ENCODE measurements at places on chromosomes 7 and 10.

DNA sequence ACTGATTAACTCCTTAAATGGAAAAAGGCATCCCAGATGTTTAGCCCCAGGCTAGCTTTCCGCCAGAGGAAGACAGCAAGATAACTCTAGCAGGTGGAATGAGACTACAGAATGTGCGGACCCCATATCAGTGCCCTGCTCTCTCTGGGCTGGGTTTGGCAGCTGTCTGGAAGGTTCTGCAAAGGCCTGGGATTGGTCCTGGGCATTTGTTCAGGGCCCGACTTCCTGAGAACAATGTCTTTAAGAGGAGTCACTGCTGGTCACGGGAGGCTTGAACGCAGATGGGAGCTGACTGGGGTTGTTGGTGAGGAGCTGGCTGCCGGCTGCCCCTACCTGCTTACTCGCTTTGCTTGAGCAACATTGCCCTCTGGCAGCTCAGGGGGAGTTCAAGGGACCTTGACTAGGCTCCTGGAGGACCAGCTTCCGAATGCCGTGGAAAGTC is 130.6 kb upstream of the BTBD16 start:
- no peak for DNase-seq

DNA sequence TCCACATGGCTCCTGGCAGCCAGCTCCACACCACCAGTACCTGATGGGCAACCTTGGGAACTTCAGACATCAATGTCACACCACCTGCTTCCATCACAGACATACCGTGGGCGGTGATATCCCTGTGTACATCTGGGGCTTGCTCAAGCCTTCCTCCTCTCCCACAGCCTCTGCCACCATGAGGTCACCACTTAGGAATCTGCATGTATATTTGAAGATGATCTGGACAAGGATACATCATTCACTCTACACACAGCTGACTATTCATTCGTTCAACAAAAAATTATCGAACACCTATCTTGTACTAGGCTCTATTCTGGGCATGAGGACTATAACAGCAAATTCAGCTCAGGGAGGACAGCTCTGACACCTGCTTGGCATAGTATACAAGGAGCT is 6.8 kb downstream of the DLG5 start:
- DNase-seq: no peak

DNA sequence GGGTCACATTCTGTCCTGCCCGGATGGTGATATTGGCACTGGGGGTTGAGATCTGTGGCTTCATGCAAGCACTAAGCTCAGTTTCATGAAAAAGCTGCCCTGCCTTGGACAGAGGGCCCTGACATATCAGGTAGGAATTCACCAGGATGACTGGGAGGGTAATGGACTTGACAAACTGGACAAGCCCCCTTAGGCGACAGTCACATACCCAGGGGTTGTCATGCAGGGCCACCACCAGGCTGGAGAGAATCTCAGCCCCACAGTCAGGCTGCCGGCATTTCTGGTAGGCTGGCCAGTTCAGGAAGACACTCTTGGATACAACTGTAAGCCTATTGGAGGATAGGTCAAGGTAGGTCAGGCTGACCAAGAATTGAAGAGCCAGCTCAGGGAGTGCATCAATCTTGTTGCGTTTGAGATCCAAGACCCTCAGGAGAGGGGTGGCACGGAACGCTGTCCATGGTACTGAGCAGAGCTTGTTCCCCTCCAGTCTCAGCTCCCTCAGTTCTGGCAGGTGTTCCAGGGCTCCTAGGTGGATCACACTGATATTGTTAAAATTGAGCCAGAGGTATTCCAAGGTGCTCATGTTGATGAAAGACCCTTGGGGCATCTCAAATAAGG is 824 bp downstream of the LRIT2 start:
- DNase-seq: no peak

DNA sequence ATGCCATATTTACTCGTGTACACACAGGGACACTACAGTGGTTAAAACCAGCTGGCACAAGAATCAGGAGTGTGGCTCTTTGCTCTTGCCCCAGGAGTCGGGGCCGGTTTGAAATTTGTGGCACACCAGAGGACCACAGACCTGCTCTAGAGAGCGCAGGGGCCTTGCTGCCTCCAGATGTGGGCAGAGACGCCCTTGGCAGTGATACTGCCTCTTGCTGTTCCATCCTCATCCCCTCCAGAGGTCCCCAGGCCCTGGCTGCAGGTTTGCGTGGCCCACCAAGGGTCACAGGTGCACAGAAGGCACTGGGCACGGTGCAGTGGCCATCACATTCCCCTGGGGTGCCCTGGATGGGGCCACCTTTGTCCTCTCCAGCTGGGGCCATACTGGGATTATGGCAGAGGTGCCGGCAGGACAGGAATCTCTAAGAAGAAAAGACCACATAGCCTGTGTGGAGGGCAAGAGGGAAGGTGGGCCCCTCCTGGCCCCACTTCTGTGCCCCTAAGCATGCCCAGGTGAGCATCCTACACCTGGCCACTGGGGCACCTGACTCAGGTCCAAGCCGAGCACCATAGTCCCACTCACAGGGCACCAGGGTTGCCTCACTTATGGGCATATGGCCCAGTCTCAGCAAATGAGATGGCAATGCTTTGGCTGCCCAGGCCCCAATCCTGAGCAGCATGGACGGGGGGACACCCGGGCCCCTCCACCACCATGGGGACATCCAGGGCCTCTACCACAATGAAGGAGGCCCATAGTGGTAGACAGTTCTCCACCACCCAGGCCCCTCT is 45.6 kb downstream of the FOXL3 start:
- DNase-seq: no peak

DNA sequence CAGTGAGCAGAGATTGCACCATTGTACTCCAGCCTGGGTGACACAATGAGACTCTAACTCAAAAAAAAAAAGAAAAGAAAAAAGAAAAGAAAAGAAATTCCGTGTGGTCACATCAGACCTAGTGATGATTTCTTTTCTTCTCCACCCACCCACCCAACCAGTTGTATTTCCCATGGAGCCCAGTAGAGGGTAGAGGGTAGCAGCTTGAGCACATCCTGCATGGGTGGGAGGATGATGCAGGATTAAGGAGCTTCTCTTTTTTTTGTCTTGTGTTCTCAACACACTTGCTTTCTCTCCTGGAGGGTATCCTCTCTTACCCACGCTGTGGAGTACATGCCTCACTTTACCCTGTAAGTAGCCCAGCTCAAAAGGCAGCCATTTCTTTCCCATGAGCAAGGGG is 118.6 kb upstream of the CARD11 start:
- DNase-seq: no peak
